A549 treated with RU486 at 1 μM for 4 hours (cell line): ENCODE measurements at places on chromosomes 6 and 20. TPM values are rescaled to one million over a fixed set of nuclear protein-coding genes. Genes with fewer than 3 reads are reported as not detected.

The DDO gene
- 0.07 to 0.12 TPM (median 0.09 TPM) in 3 of 5 replicates, not detected in the others for total RNA-seq

The CST3 gene
- total RNA-seq: 228 to 416 TPM (median 390 TPM) in 5 replicates

The OR12D3 gene
- total RNA-seq: not detected in 5 replicates

The SYCP2L gene
- 1.4 to 2.6 TPM (median 1.6 TPM) in 5 replicates for total RNA-seq

The DEFB132 gene
- not detected in 5 replicates for total RNA-seq

The TULP1 gene
- not detected in 5 replicates for total RNA-seq

The C20orf202 gene
- 0.09 to 0.12 TPM in 2 of 5 replicates, not detected in the others for total RNA-seq

The OTOR gene
- total RNA-seq: not detected in 5 replicates

The COL9A3 gene
- 0.18 to 0.87 TPM (median 0.43 TPM) in 5 replicates for total RNA-seq
